ENCODE measurements at places on chromosomes 4 and X.

GRCh38 chr4:52843958-52844357 lies 18.2 kb upstream of the RASL11B start:
- no peak for DNase-seq

DNA sequence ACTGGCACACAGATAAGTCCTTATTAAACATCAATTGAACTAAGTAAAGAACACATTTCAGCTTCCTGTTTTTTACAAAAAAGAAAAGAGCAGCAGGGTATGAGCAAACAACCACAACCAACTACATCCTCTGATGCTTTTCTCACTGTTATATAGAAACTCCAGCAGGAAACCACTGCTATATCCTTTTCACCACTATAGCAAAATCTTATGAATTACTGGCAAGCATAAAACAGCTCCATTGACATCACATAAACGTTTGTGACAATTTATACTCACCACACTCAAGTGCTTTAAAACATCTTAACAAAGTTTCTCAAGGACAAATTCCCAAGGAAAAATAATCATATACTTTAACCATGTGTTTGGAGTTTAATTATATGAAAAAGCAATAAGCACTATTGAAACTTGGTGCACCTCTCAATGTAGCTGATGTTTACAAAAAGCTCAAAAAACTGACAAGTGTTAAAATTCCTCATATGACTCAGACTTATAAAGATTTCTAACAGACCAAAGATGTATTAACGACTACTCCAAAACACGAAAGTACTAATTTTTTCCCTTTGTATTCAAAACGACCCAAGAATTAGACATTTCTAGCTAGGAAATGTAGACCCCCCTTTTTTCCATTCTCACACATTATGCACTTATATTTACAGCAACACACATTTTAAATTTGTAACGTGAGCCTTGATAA lies 12.9 kb downstream of the GPRIN3 start:
- DNase-seq: no peak

DNA sequence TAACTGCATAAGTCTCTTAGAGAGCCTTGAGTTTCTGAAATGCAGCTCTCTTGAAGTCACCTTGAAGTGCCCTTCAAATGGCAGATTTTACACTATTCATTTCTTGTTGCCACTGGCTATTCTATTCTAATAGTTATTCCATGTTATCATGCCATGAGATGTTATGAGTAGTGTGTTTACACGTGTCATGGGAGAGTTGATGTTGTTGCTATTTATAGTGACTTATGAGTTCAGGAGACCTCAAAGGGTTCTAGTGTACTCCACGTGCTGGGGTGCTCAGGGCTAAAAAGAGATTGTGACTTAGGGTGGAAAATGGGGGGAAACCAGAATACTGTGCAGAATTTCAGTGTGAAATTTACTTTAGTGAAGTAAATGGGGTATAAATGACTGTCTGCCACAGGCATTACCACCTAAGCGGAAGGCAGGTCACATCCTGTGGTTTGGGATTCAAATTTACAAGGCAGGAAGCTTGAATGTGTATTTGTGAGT lies 77.1 kb upstream of the SLC4A4 start:
- no peak for DNase-seq

GRCh38 chrX:34147345-34147744 lies 15.2 kb upstream of the FAM47A start:
- DNase-seq: no peak

- DNase-seq: no peak
Observed at GRCh38 chr4:65521666-65522065, 148.6 kb downstream of the EPHA5 start.

DNA sequence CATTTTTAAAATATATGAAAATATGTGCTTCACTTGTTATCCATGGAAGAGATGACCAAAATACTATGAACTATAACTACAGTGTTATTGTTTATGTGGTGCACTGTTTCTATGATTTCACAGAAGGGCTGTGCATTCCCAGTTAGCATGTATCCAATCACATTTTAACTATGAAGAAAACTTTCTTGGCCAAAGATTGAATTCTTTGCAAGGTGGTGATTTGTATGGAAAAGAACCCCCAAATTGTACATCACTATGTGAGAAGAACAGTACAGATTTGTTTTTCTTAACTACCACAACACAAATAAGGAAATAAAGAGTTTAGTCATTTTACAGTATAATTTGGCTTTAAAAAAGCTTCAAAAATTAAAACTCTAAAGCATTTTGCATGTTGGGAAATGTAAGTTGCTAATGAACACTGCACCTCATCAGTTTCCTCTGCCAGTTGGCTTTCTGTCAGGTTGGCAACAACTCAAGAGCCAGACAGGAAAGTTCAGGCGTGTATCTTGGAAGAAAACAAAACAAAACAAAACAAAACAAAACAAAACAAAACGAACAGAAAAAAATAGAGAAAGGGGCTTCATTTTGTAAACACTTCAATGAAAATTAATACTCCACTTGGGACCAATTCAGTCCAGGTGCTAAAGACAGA lies 237.0 kb downstream of the SCFD2 start:
- DNase-seq: no peak

Data from WTC11 (cell line).